Stimulated activated CD8-positive, alpha-beta memory T cell treated with anti-CD3 and anti-CD28 coated beads, Interleukin-4, amount 100 ng/mL, for 1 hour (primary cell): ENCODE measurements at places on chromosomes 1 and 21.

- no peak for DNase-seq
These were observed 257.8 kb upstream of the HOOK1 start for GRCh38 chr1:59556802-59557548.

- no peak for DNase-seq
These were observed 4.1 kb downstream of the KIAA1614 start for GRCh38 chr1:180916771-180917170.

DNA sequence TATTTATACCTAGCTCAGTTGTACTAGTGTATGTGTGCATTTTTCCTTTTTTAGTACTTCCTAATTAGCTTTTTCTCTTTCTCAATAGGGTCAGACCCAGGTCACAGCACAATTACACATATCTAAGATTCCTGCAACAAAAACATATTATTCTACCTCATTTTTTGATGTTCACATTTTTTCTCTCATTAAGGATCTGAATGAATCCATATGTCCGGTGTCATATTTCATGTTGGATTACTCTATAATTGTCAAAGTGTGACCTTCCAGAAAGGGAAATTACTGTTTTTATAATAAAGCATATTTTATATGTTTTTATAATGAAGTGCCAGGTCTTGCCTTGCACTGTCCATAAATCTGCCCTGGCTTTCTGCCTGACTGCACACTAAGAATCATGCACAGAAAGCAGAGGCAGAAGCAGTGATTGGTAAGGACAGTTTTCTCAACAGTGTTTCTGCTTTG is 143.7 kb downstream of the KCNT2 start:
- DNase-seq = no peak

DNA sequence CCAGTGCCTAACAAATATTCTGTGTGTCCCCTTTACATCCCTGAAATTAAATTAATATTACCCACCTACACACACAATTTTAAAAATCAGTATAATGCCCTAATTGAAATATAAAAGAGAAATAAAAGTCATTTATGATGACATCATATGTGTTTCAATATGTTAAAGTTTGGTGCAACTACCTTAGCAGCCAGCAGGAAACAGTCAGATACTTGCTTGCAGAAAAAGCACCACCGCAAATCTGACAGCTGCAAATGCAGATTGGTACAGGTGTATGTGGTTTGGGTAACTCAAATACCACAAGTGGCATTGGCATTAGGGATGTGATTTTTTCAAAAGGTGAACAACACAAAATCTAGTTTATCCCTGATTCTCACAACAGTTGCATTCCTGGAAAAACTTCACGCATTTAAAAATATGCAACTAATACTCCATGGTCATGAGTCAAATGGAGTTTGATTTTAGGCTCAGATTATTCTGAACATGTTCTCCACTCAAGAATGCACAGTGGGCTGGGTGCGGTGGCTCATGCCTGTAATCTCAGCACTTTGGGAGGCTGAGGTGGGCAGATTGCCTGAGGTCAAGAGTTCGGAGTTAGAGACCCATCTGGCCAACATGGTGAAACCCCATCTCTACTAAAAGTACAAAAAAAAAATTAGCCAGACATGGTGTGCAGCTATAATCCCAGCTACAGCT is 106.3 kb downstream of the EDEM3 start:
- no peak for DNase-seq

DNA sequence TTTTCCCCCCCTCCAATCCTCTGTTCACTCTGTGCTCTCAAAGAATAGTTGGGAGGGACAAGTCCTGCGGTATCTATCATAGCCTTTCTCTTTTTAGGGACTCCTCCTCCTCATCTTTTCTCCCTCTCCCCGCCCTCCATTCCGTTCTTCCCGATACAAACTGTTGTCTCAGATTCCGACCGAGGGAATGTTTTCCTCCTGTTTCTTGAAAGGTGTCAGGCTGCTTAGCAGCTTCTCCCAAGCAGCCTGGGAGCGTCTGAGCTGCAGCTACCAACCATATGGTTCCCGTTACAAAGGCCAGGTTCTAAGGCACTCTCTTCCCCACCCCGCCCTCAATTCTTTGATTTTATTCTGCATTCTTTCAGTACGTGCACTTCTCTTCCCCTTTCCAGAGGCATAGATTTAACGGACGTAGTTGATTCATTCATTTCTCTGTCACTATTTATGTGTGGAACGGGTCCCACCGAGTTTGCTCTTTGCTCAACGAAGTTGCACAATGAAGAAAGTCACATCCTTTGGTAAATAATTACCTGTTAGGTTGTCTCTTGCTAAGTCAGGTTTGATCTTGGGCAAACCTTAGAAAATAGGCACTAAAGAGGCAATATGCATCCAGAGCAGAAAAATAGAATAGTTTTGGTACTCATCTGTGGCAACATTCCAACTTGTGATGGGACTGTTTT is 2.8 kb downstream of the ADGRL2 start:
- no peak for DNase-seq

GRCh38 chr1:31775210-31775999 is 11.3 kb upstream of the ADGRB2 start:
- no peak for DNase-seq

DNA sequence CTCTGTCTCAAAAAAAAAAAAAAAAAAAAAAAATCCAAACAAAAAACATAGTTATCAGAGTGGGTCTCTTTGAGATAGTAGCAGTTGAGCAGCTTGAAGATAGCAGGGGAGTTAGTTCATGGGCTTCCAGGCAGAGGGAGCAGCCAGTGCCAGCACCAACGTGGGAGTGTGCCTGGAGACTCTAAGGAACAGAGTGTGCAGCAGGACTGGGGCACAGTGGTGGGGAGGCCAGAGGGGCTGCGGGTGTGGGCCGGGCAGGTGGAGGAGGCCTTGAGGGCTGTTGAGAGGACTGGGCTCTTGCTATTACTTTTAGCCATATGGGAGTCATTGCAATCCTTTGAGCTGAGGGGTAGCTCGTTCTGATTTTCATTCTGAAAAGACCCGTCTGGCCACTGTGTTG is 63.8 kb downstream of the RYR2 start:
- DNase-seq = no peak

DNA sequence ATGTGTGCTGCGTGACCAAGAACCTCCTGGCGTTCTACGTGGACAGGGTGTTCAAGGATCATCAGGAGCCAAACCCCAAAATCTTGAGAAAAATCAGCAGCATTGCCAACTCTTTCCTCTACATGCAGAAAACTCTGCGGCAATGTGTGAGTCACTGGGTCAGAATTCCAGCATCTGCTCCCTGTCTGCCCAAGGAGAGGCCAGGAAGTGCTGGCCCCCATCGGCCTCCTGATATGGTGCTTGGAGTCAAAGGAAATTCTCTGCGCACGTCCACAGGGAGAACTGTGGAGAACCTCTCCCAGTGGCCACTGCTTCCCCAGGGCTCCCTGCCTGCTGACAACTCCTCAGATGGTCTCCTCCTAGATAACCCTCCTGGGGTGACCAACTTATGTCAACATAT is 25.6 kb upstream of the IL20 start:
- no peak for DNase-seq
